Body of pancreas (tissue), 4 donors: ENCODE measurements at places on chromosomes 4 and X.

GRCh38 chrX:130974323-130974722 lies 71.3 kb upstream of the ENOX2 start:
- DNase-seq: no peak

DNA sequence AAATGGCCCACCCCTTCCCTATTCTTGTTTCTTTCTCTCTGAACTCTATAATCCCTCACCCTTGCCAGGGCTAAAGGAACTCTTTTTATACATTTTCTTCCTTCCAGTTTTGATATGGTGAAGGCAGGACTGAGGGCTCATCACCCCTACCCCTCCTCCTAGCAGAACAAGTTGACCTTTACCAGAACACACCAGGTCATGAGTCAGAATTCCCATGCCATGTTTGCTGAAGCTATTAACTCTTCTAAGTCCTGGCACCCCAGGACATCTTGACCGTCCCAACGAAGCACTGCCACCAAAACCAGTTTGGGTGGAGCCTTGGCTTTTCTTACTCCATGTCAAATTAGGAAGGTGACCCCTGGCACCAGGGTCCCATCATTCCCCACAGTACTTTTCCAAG lies 57.5 kb upstream of the DYNLT3 start:
- DNase-seq: no peak

GRCh38 chr4:188177997-188178675 lies 38.9 kb downstream of the TRIML1 start:
- DNase-seq: no peak

GRCh38 chrX:129998021-129998420 lies 15.6 kb downstream of the BCORL1 start:
- no peak for DNase-seq

DNA sequence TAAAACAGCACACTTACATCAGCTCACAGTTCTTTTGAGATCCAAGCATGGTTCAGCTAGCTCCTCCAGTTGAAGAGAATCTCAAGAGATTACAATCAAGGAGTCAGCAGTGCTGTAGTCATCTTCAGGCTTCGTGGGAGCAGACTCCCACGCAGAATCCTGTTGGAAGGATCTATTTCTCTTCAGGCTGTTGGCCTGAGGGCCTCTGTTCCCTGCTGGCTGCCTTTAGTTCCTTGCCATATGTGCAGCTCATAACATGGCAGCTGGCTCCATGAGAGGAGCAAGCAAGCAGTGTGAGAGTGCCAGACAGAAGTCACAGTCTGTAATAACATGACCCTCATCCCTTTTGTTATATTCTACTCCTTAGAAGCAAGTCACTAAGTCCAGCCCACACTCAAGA lies 168.6 kb downstream of the COX18 start:
- no peak for DNase-seq

DNA sequence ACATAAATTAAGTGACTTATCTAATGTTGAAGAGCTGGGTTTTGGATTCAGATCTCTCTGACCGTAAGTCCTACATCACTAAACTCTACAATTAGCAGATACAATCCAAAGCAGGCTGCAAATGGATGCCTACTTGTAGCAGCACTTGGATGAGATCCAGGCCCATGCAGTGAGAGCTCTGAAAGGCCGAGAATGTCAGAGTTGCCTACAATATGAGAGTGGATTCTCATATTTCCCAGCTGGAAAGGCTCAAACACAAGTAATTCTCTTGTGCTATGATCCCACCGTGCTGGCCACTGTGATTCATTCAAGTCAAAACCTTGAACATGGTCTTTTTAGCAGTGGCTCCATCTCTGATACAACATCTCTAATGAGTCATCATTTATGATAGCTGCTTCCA lies 125.4 kb upstream of the CHRDL1 start:
- DNase-seq: no peak

- DNase-seq: no peak
These were observed 47.6 kb downstream of the HTT start for GRCh38 chr4:3122081-3122563.

DNA sequence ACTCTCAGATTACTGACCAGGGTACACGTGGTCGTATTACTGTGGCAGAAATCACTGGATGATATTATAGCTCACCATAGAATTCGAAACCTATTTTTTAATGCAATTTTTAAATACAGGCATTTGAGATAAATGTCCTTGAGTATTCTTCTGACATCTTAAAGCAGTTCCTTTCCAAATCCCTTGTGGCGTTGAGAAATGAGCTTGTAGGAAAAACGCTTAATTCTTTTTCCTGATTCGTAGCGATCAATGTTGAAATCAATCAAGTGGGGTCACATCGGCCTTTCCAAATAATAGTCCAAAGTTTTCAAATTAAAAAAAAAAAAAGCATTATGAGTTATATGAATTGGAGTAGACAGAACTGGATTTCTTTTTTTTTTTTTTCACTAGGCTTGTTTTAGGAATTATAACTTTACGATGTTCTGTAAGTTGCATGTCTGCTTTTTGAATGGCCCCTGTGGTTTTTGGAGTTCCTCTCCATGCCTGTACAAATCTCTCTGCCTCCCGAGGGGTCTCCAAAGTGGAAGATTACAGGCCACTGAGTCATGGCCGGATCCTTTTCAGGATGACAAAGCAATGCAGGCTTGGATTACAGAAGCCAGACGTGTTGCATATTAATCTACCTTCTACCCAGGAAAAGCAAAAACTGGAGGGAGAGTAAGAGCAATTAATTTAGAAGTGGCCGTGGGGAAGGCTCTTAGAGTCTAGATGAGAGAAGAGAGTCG lies 226.1 kb downstream of the SHOX start:
- no peak for DNase-seq

DNA sequence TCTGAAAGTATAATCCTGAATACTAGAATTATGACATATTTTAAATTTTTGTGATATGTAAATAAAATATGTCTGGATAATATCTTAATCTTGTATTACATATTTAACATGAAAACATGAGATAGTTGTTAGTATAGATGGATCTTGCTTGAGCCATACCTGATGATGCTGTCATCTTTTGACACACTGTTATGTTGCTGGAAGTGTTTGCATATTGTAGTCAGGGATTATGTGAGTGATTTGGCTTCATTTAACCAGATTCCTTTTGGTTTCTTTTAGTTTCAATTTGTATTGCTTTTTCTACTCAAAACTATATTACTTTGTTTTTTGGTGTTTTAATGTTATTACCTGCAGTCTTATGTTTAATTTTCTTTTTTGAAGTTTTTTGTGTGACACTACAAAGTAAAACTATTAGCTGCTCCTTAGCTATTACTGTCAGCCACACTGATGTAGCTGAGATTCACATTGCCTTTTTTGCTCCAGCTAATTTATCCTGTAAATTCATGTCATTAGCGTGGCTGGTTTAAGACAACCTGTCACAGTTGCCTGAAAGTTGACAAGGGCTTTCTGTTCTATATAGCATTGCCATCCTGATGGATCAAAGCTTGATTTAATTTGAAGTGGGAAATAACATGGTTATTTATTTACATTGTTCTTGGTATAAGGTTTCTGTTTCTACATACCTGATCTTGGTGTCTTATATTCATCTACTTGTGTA lies 33.7 kb downstream of the METAP1 start:
- DNase-seq: no peak

- peak; percentile 44 for DNase-seq
These were observed 70.1 kb upstream of the CBR4 start for GRCh38 chr4:169079942-169080827.

GRCh38 chrX:147478899-147479298 lies 432.8 kb upstream of the FMR1 start:
- DNase-seq: no peak

DNA sequence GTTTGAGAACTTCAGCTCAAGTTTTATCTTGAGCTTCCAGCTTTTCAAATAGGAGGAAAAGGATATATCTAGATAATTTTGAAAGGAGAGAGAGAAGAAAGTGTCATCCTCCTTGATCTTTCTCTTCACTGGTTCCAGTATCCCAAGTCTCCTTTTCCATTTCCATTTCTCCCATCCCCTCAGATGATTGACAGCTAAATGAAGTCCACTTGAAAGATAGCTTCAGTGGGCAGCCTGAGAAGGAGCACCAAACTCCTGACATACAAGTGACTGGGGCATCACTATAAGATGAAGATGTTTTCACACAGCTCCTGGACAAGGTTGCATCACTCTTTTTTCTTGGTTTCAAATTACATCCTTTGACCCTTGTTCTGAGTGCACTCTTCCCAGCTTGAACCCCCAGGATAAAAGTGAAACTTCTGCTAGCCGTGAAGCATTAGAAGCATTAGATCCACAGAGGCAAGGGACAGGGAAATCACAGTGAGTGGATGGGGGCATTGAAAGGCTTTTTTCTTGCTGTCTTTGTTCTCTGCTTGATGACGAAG lies 17.5 kb upstream of the MAGEA10 start:
- DNase-seq: no peak

- DNase-seq: no peak
These were observed 8.3 kb upstream of the SLC10A6 start for GRCh38 chr4:86857341-86858052.

DNA sequence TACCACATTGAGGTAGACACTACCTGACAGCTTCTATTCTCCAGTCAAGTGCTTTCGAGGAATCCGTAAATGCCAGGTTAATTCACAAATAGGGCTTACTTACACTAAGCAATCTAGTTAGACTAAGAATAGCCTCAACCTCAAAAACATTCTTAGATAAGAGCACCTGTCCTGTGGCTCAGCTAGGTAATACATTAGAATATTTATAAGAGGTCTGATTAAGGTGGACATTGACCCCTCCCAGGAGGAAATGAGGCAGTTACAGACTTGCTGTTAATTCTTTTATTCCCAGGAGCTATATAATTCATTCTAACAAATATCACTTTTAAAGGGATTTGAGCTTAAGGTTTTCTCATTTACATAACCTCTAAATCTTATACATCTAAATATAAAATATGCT lies 758.1 kb downstream of the GRID2 start:
- no peak for DNase-seq

- DNase-seq: no peak
These were observed 24.8 kb upstream of the CYBB start for GRCh38 chrX:37755025-37755424.

- DNase-seq: no peak
These were observed 14.4 kb upstream of the MAGEA1 start for GRCh38 chrX:153164733-153165132.

- no peak for DNase-seq
These were observed 105.7 kb upstream of the PTCHD1 start for GRCh38 chrX:23228950-23229448.

- no peak for DNase-seq
These were observed 536 bp downstream of the SH3BGRL start for GRCh38 chrX:81202456-81202819.

DNA sequence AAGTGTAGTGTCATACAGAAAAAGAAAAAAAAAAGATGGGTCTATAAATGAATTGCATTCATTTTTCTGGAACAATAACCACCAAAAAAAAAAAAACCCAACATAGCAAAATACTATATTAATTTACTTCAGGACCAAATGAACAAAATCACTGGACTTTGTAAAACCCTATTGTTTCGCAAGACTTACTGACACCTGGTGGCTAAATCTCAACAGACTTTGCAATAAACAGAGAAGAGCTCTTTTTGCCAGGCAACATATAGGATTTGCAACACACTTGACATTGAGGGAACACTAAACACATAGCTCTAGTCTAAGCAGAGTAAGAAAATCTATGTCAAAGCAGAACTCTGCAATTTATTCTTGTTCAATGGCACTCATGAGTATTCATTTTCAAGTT lies 990.2 kb downstream of the STPG2 start:
- DNase-seq: no peak

DNA sequence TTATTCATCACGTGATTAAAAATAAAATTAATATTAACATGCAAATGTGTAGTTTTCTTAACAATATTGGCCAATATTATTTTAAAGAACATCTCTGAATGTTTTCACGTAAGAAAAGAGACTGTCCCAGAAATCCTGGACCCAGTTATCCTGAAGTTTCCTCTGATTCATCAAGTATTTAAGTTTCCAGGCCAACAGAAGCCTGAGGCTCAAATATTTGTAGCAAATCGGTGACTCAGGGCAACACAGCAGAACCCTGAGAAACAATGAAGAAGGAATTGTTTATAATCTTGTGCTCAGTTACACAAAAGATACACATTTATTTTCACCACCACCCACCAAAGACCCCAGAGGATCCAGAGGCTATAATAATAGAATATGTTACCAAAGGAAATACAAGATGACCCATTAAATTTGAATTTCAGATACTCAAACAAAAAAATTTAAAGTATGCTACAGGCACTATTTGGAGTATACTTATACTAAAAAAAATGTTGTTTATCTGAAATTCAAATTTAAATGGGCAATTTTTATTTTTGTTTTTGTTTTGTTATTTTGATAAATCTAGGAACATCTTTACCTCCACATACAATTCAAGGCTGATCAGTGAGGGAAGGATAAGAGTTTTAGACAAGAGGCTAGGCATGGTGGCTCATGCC lies 33.9 kb upstream of the SLC7A11 start:
- DNase-seq: no peak

- DNase-seq: no peak
These were observed 30.8 kb downstream of the DAPP1 start for GRCh38 chr4:99847362-99847976.
